ENCODE measurements at places on chromosomes 7 and 10.

DNA sequence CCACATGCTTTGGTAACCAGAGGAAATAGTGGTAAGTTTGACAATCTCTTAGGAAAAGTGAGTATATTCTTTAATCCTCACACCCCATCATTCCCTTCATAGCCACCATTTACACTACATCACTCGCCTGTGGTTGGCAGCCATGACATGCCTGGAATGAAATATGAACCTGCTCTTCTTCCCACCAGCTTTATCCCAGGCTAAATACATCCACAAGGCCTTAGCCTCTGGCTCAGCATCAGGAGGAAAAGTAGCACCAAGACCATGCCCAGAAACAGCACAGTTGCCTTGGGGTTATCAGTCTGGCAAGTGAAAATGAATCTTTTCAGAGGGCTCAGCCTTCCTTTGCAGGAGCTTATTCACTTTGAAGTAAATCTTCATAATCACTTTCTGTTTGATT lies 40.3 kb downstream of the SGCE start:
- DNase-seq: no peak

DNA sequence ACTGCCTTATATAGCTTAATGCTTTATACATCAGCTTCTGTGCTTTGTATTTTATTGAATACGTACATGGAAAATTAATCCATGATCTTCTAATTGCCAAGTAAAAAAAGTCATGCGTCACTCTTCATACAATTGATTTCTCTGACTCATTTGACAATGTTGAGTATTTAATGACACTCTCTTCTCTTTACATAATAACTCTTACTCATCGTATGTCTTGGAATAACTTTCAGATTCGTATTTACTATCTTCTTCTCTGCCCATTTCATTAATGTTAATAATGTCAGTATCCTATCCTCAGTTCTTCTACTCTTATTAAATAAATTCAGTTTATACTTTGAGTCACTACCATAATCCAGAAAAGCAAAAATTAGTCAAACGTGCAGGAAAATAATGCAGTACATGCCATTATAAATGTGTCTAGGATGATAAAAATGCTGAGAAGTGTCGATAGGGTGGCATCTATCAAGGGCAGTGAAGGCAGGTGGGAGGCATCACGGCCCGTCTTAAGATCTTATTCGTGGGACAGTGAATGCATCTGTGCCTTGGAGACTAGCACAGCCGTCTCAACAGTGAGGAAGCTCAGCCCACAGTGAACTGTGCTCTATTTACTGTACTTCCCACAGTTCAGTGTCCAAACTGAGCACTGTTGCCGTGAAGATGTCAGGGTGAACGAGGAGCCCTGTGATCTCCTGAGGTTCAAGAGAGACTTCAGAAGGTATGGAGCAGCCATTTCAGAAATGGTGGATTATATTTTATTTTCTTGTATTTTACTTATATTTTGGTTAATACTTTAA lies 39.8 kb upstream of the AKR1E2 start:
- peak; percentile 39 for DNase-seq

DNA sequence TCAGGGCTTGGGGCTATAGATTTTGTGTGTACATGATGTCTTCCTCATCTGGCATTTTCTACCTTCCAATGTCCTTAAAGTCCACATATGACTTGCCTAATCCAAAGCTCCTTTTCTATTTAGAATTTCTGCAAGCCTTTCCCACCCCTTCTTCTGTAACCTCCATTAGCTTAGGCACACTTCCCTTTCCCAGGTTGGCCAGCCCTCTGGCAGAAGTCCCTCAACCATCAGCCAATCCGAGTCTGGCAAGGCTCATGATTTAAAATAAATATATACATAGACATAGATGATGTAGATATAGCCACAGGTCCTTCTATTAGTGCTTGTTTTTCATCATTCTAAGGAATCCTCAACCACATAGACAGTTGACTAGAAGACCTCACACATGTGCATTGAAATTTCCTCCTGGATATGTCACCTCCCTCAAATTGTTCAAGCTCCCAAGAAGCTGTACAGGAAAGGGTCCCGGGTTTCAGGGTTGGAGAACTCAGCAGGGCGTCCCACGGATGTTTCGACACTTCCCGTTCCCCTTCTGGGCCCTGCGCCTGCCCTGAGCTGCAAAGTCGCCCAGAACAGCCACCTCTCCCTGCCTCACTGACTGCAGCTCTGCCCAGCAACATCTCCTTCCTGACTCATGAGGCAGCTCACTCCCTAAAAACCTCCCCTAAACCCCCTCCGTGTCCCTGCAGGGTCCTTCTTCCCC lies 20.4 kb upstream of the PIK3AP1 start:
- DNase-seq: peak; percentile 97

GRCh38 chr7:96308253-96308949 lies 13.5 kb downstream of the SLC25A13 start:
- DNase-seq: no peak

GRCh38 chr7:117134889-117135552 lies 181.7 kb downstream of the ST7 start:
- DNase-seq: no peak

- no peak for DNase-seq
Measured at GRCh38 chr10:110613341-110613995, 30.7 kb upstream of the RBM20 start.

DNA sequence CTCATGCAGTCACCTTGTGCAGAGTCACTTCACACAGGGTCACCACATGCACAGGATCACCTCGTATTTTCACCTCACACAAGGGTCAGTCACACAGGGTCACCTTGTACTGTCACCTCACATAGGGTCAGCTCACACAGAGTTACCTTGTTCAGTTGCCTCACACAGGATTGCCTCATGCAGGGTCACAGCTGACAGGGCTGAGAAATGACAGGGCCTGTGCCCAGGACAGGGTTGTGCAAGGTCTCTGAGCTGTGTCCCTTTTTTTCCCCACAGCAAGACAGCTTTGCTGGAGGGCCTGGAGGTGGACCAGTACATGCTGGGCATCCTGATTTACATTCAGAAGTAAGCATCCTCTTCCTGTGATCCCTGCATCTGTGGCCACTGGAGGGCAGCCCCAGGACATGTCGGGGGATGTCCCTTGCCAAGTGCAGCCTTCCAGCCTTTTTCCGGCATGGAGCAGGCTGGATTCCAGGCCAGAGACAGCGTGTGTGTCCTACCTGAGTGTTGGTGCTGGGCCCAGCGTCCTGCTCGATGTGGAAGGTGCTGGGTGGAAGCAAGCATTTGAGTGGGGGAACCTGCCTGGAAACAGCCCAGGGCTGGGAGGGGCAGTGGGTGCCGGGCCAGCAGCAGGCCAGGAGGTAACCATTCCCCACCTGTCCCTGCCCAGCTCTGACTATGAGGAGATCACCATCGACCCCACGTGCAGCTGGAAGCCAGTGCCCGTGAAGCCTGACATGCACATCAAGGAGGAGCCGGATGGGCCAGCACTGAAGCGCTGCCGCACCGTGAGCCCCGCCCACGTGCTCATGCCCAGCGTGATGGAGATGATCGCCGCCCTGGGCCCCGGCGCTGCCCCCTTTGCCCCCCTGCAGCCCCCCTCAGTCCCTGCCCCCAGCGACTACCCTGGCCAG lies 16.3 kb downstream of the ZMIZ2 start:
- DNase-seq: no peak

GRCh38 chr10:37711617-37712488 lies 145.6 kb downstream of the ZNF248 start:
- DNase-seq: no peak

DNA sequence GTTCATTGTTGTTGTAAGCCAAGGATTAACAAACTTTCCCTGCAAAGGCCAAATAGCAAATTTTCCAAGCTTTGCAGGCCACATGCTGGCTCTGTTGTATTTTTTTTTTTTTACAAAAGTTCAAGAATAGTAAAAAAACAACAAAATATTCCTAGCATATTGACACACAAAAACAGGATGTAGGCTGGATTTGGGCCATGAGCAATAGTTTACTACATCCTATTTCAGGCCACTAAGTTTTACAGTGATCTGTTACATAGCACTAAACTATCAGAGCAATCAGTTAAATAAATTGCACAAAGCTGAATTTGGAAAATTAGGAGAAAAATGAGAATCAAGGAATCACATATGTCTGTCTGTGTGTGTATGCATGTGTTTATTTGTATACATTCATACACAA lies 491.8 kb upstream of the GHITM start:
- DNase-seq: no peak

DNA sequence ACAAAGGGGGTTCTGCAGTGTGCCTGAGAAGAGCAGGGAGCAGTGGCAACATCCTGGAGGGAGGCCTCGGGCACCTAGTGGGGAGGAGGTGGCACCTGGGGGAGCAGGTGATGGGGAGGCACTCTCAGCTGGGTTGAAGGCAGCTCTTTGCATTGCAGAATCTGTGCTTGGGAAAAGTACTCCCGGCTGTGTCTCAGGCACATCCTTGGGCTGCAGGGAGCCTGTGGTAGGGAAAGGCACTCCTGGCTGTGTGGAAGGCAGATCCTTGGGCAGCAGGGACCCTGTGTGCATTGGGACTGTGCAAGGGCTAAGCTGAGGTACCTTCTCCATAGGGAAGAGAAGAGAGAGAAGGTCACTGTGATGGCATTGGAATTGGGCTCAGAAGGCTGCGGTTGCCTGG lies 52.8 kb upstream of the ANTXRL start:
- no peak for DNase-seq

DNA sequence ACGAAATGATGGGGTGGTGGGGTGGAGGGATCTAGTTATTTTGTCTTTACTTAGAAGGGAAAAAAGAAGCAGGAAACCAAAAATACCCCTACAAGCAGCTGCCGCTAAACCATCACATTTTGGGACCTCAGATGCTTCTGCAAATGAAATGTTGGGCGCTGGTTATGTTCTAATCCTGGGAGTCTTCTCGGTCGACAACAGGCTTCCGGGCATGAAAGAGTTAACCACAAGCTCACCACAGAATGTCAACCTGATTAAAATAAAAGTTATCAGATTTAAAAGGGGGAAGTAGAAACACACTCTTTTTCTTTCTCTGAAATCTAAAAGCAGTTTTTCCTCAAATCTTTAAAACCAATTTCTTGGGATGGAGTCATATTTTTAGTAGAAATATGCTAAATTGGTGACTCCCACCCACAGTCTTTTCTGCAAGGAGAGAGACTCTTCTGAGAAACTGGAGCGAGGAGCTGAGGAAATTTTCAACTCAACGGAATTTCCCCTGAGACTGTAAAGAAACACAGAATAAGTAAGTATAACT lies 16.8 kb downstream of the IL2RA start:
- no peak for DNase-seq

DNA sequence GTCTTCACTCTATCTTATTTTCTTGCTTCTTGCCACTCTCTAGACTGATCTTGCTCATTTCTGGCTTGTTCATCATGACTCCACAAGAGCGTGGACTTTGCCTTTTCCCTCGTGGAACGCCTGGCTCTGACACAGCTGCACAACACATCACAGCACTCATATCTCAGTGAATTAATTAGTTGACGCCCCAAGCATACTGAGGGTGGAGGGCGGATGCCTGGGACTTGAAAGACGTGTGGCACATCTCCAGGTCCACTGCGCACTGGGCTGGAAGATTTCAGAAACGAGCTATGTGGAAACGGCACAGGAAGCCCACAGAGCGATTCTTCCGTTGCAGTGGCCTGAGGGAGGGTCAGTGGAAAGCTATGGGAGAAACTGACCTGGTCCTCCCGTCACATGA lies 23.6 kb upstream of the PLEKHA1 start:
- DNase-seq: no peak

DNA sequence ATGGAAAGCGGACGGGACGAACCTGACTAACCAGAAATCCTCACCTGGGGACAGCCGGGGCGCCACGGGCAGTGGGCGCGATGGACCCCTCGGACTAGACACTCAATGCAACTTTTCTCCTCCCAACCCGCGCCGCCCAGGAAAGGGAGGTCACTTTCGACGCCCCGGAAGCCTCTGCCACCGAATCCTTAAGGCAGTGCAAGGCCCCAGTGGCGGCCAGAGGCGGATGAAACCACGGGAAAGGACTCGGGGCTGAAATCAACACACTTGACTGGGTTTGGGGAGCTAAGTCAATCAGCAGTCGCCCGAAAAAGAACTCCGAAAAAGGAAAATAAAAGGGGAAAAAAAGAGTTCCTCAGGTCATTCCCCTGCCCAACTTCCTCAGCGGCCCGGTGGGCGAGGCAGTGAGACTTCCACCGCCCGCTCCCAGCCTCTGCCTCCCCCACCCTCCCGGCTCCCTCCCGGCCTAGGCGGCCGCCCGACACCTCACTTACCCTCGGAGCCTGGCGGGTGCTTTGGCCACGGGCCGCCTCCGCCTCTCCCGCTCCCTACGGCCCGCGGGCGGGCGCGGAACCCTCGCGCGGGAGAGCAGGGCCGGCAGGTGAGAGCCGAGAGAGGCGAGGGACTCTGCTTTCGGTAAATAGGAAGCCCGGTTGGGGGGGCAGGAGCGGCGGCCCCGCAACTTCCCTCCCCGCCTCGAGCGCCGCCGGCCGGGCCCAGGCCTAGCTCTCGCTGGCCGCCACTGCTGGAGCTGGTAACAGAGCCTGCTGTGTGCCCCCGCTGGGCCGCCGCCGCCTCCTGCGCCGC lies 518 bp downstream of the WAPL start:
- peak; percentile 71 for DNase-seq

DNA sequence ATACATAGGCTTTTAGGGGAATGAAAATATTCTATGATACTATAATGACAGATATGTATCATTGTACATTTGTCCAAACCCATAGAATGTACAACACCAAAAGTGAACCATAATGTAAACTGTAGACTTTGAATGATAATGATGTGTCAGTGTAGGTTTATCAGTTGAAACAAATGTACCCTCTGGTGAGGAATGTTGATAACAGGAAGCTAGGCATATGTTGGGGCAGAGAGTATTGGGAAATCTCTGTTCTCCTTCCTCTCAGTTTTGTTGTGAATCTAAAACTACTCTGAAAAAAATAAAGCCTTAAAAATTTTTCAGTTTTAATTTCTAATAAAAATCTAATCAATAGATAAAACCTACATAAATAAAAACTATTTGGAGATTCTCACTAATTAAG lies 36.9 kb downstream of the C1GALT1 start:
- DNase-seq: peak; percentile 41

DNA sequence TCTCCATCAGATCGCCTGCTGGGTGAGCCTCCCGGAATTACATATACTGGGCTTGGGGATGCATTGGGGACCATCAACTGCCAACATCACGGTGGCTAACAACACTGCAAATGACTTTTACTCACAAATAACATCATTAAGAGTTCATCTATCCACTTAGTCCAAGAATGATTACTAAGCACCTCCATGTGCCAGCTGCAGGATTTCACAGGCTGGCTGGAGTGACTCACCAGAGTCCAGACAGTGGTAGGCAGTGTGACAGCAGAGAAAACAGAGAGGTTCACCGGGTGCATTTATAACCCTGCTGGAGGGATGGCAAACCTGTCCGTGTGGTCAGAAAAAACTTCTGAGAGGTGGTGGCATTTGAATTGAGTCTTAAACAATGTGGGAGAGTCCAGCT lies 3.2 kb upstream of the IGFBP3 start:
- no peak for DNase-seq

- no peak for DNase-seq
Measured at GRCh38 chr10:3971713-3972112, 186.7 kb upstream of the KLF6 start.

Measured in inflammatory macrophage (primary cell).